ENCODE measurements at places on chromosomes 2 and 18.

GRCh38 chr2:20530520-20530919 is 83.6 kb downstream of the RHOB start:
- H3K27ac ChIP-seq = no peak overlapping the region
- H3K4me3 ChIP-seq = no peak overlapping the region
- no peaks in the 10 kb centered on the region for H3K4me1 ChIP-seq
- no peaks in the 10 kb centered on the region for H3K27me3 ChIP-seq
- H3K36me3 ChIP-seq = no peaks in the 10 kb centered on the region

DNA sequence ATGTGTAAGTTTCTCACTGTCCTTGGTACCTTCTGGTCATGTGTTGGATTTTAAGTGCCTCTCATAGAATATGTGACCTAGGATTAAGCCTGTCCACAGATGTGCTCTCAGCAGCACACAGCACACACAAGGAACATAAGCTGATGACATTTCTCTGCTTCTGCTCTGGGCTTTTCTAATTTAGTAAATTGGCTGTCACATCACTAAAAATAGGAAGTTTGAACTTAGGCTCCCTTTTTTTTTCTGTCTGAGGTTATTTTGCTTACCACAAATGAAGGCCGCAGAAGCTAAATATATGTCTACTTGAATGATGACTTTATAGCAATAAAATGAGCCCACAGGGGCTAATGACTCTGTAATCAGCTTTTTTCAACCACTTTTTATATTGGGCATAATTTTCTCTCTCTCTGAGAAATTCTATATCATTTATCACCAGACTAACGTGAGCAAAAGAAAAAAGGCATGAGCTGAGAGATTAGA is 150.2 kb upstream of the KLHL14 start:
- DNase-seq = no peak
- H3K4me1 ChIP-seq = no peaks in the 10 kb centered on the region
- no peaks in the 10 kb centered on the region for H3K36me3 ChIP-seq
- no peaks in the 10 kb centered on the region for H3K27me3 ChIP-seq
- H3K27ac ChIP-seq = no peak overlapping the region
- no peak overlapping the region for H3K4me3 ChIP-seq

- H3K4me3 ChIP-seq = no peak overlapping the region
- no peak overlapping the region for H3K27ac ChIP-seq
- no peaks in the 10 kb centered on the region for H3K27me3 ChIP-seq
- DNase-seq = no peak
- H3K4me1 ChIP-seq = no peaks in the 10 kb centered on the region
- H3K36me3 ChIP-seq = no peaks in the 10 kb centered on the region
These were observed 12.8 kb upstream of the PLA2R1 start for GRCh38 chr2:160075171-160075570.

- no peak overlapping the region for H3K4me3 ChIP-seq
- no peaks in the 10 kb centered on the region for H3K27me3 ChIP-seq
- H3K4me1 ChIP-seq = no peaks in the 10 kb centered on the region
- DNase-seq = peak; percentile 2
- no peaks in the 10 kb centered on the region for H3K36me3 ChIP-seq
These were observed 54.5 kb downstream of the SCN2A start for GRCh38 chr2:165293440-165294420.

GRCh38 chr2:9797681-9798556 is 45.4 kb upstream of the TAF1B start:
- no peaks in the 10 kb centered on the region for H3K36me3 ChIP-seq
- H3K27me3 ChIP-seq = no peaks in the 10 kb centered on the region
- no peak overlapping the region for H3K27ac ChIP-seq
- DNase-seq = no peak
- H3K4me3 ChIP-seq = no peak overlapping the region

- no peak for DNase-seq
- no peaks in the 10 kb centered on the region for H3K27me3 ChIP-seq
- no peaks in the 10 kb centered on the region for H3K36me3 ChIP-seq
- no peak overlapping the region for H3K4me3 ChIP-seq
- H3K27ac ChIP-seq = no peak overlapping the region
These were observed 118.5 kb downstream of the AGAP1 start for GRCh38 chr2:235612181-235612950.

DNA sequence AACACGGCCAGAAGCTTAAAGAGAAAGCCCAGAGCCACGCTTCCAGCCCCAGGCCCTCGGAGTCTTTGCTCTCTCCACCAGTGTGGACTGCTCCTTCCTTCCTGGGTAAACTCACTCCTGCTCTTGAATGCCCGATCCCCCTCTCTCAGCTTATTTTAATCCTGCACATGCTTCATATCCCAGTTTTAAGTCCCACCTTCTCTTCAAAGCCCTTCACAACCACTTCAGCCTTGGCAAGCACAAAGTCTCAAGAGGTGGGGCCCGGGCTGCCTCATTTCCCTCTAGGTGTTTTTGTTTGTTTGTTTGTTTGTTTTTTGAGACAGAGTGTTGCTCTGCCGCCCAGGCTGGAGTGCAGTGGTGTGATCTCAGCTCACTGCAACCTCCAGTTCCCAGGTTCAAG is 21.6 kb upstream of the CREG2 start:
- DNase-seq = no peak
- no peak overlapping the region for H3K4me3 ChIP-seq
- H3K4me1 ChIP-seq = no peaks in the 10 kb centered on the region
- H3K27me3 ChIP-seq = no peaks in the 10 kb centered on the region
- H3K27ac ChIP-seq = no peak overlapping the region
- H3K36me3 ChIP-seq = no peaks in the 10 kb centered on the region

GRCh38 chr2:43361286-43361685 is 134.9 kb upstream of the ZFP36L2 start:
- H3K36me3 ChIP-seq = no peaks in the 10 kb centered on the region
- H3K27me3 ChIP-seq = no peaks in the 10 kb centered on the region
- H3K4me1 ChIP-seq = no peaks in the 10 kb centered on the region
- no peak overlapping the region for H3K4me3 ChIP-seq

DNA sequence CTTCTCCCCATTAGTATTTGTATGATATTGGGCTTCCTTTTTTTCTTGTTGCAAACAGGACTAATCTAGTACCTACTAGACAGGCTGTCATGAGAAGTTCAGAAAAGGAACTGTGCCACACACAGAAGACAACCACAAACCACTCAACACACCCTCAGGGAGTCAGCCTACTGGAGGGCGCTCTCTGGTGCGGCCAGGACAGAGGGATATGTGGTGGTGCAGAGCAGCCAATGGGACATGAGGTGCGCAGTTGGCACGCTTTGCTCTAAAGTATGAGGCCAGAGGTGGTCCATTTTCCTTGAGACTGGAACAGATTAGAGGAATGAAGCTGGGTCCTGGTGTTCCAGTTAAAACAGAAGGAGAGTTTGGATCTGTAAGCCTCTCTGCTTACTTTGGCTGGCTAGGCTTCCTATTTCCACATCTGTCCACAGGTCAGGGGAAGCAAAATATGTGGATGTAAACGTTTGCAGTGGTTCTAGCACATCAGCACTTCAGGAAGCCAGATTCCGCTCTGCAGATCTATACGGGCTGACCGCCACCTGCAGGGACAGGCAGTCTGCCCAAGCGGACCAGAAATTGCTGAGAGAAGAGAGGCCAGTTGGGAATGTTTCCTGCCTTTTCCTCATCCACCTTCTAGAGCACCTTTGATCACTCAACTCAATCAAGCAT is 114.1 kb downstream of the GFPT1 start:
- no peaks in the 10 kb centered on the region for H3K36me3 ChIP-seq
- H3K27me3 ChIP-seq = no peaks in the 10 kb centered on the region
- no peaks in the 10 kb centered on the region for H3K4me1 ChIP-seq
- no peak overlapping the region for H3K27ac ChIP-seq

GRCh38 chr2:9097239-9097638 is 93.8 kb upstream of the MBOAT2 start:
- no peaks in the 10 kb centered on the region for H3K4me1 ChIP-seq
- no peak overlapping the region for H3K27ac ChIP-seq
- DNase-seq = no peak
- no peaks in the 10 kb centered on the region for H3K36me3 ChIP-seq
- H3K4me3 ChIP-seq = no peak overlapping the region

GRCh38 chr2:118202707-118203303 is 114.5 kb downstream of the INSIG2 start:
- no peaks in the 10 kb centered on the region for H3K4me1 ChIP-seq
- no peaks in the 10 kb centered on the region for H3K36me3 ChIP-seq
- peak; percentile 24 for DNase-seq
- H3K27me3 ChIP-seq = no peaks in the 10 kb centered on the region
- no peak overlapping the region for H3K4me3 ChIP-seq

DNA sequence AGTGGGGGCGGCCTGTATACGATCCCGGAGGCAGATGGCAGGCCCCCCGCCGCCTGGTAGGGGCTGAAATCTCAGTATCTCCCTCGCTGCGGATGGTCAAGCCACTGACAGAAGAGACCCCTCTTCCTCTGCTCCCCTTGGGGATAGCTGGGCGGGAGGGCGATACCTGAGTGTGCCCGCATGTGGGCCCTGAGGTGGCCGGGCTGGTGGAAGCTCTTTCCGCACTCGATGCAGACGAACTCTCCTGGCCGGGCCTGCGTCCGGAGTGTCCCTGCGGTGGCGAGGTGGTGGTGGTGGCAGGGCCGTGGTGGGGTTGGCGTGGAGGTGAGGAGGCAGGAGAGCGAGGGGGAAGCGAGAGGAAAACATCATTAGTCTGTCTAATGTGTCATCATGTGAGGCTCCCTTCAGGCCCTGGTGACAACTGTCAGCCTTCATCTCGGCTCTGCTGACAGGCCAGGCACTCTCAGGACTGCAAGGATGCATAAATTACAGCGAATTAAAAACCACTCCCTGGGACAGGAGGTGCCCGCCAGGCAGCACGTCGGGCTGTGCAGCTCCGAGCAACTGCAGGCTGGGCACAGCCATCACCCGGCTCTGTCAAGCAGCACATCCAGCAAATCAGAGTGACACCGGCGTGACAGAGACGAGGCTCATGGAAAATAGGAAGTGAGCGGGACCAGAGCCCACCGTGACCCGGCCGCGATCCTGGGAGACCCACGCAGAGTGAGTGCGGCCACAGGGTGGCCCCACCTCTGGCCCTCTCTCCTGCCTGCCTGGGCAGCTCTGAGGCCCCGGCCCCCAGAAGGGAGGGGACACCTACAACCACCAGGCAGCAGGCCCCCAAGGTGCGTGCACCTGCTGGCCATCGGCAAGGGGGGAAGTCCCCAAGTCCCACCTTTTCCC is 123.5 kb downstream of the ZNF516 start:
- no peak overlapping the region for H3K4me3 ChIP-seq
- no peak overlapping the region for H3K27ac ChIP-seq
- DNase-seq = no peak
- H3K36me3 ChIP-seq = peaks cover 4% of the 10 kb centered on the region

DNA sequence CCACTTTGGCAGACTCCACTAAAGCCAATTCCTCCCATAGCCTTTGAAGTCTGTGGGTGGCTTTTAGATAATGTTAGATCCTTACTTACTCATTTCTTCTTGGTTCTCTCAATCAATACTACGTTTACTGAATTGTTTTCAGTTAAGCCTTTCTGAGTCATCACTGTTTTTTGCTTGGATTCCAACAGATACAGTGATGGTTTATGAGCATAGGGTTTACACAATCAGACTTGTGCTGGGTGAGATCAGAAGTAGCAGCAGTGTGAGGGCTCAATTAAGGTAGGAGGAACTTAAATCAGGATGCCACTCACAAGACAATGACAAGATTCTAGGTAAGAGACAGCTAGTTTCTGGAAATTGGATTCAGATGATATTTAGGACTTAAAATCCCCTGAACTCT is 297.7 kb upstream of the DOK6 start:
- DNase-seq = no peak
- no peak overlapping the region for H3K27ac ChIP-seq
- H3K4me1 ChIP-seq = no peaks in the 10 kb centered on the region

DNA sequence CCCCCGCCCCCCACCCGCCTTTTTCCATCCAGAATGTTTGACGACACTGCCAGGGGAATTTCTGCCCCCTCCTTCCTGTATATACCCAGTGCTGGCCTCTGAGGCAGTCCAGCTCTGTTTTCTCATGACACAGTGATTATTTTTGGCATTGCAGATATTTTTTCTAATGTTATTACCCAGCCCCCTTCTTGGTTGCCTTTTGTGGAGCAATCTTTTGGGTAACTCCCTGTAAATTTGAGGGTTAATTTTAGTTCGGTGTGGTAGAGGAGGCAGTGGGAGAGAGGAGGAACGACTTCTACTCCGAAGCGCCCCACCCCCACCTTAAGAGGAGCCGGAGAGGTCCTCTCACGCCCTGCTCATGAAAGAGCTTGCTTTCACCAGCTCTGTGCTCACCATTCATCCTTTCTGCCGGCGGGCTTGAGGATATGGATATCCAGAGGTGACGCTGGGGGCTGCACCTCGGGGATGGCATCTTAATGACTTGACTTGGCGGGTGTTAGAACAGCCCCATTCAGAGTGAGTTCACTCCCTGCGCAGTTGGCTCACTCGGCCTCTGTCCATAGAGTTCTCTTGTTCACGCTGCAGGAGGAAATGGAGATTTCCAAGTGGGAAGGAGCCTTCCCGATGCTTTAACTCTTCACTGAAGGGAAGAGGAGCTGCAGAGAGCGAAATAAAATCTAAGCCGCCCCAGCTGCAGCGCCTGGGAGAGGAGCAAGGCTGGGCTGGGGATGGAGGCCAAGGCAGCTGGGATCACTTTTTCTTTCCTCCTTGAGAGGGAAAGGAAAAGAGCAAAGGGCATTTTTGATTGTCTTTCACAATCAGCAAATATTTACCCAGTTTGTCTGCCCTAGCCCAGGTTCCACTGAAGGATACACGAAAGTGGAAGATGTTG is 38.4 kb downstream of the EPAS1 start:
- no peaks in the 10 kb centered on the region for H3K36me3 ChIP-seq
- H3K4me1 ChIP-seq = no peaks in the 10 kb centered on the region
- H3K27me3 ChIP-seq = no peaks in the 10 kb centered on the region
- H3K4me3 ChIP-seq = no peak overlapping the region
- H3K27ac ChIP-seq = no peak overlapping the region
- DNase-seq = no peak

DNA sequence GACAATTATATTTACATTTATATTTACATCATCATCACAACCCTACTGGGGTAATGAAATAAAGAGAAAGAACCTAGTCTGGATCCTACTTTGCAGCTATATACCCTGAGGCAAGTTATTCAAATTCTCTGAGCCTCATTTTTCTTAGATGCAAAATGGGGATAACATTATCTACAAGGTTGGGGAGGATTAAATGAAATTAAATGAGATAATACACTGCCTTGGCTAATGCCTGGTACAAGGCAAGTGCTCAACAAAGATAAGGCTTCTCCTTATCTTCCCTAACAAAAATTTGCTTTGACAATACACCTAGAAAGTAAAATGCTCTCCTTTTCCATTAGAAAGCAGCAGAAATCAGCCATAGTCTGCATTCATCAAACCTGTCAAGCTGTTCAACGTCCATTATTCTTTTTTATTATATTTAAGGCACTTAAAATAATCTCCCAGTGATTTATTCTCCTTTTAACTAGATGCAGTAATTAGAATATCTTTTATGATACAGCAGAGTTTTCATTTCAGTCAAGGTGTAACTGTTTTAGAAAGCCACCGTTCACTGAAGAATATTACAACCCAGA is 44.8 kb downstream of the TCF4 start:
- no peaks in the 10 kb centered on the region for H3K4me1 ChIP-seq
- no peak for DNase-seq
- no peaks in the 10 kb centered on the region for H3K27me3 ChIP-seq
- no peak overlapping the region for H3K4me3 ChIP-seq

- no peak for DNase-seq
- H3K36me3 ChIP-seq = no peaks in the 10 kb centered on the region
- no peaks in the 10 kb centered on the region for H3K27me3 ChIP-seq
- no peaks in the 10 kb centered on the region for H3K4me1 ChIP-seq
These were observed 44.2 kb downstream of the GPD2 start for GRCh38 chr2:156480376-156480775.

- peak; percentile 54 for DNase-seq
- no peaks in the 10 kb centered on the region for H3K27me3 ChIP-seq
- no peak overlapping the region for H3K27ac ChIP-seq
- no peaks in the 10 kb centered on the region for H3K4me1 ChIP-seq
- no peaks in the 10 kb centered on the region for H3K36me3 ChIP-seq
These were observed 50.1 kb downstream of the GREB1 start for GRCh38 chr2:11583840-11584524.

Measured in CD8-positive, alpha-beta memory T cell (primary cell).